CD4-positive, alpha-beta T cell treated with Interleukin-17A for 1 hour (primary cell): ENCODE measurements at places on chromosomes 1 and 21.

DNA sequence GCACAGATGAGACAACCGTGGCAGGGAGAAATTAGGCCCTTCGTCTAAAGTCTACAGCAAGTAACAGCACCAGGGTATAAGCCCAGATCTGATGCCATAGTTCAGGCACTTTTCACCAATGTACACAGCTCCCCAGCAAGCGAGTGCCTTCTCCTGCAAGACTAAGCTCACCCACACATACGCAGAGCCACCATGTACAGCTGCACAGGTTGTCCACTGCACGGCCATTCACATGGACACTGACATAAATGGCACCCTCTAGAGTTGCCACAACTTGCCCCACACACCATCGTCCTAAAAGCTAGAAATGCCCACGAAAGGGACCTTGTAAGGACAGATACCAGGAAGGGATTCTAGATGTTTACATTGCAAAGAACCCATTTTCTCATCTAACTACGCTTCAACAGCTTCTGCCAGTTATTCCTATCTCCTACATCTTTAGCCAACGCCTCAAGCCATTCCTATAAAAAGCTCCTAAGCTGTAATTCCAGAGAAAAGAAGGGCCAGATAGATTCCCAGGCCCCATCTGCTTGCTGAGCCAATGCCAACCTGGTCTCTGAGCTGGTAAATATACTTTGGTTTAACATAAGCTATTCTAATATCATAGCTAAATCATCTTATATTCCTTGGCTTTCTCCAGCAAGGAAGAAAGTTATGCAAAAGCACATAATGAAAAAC is 174.0 kb upstream of the KAZN start:
- DNase-seq: no peak

- peak; percentile 52 for DNase-seq
Measured at GRCh38 chr1:176073524-176074157, 133.4 kb downstream of the COP1 start.

- no peak for DNase-seq
Measured at GRCh38 chr1:19967808-19968207, 11.6 kb downstream of the PLA2G2A start.

GRCh38 chr1:167121375-167122120 is 27.7 kb downstream of the STYXL2 start:
- peak; percentile 27 for DNase-seq

DNA sequence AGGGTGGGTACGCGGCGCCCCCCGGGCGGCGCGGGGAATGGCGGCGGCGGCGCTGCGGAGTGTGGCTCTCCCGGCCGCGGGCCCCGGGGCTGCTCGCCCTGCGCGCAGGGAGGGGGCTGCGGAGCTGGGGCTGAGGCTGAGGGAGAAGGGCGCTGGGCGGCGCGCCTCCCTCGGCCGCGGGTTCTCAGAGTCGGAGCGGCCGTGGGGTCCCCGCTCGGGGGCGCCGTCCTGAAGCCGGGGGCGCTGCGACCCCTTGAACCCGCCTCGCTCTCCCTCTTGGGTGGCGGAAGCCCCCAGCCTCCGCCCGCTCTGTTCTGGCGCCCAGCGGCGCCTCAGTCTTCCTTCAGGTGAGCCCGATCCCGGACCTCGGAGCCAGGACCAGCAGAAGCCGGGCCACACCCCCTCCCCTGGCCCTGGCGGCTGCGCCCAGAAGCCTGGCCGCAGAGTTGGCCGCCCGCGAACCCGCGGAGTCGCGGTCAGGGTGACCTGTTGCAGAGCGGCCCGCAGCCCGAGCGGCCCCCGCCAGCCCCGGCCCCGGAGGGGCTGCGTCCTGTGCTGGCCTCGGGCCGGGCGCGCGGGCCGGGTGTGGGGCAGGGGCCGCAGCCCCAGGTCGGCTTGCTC is 532 bp downstream of the RALGPS2 start:
- peak; percentile 5 for DNase-seq

GRCh38 chr1:162328512-162328911 is 48.1 kb downstream of the SPATA46 start:
- no peak for DNase-seq

- DNase-seq: no peak
Measured at GRCh38 chr21:44286086-44286715, 525 bp downstream of the AIRE start.

DNA sequence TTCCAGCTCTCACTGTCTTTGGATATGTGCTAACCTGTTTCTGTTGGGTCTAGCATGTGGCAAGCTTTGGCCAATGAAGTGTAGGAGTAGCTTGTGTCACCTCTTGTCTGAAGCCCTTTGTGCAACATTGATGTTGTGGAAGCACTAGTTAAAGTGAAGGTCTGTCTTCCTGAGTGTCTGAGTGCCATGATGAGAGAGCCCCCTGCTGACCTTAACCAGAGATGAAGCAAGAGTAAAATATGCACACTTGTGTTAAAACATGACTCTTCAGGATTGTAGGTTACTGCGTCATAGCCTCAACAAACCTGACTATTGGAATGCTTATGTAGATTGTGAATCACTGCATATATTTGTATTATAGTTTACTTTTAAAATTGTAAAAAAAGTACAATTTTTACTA is 103.7 kb downstream of the NCAM2 start:
- DNase-seq: peak; percentile 2

DNA sequence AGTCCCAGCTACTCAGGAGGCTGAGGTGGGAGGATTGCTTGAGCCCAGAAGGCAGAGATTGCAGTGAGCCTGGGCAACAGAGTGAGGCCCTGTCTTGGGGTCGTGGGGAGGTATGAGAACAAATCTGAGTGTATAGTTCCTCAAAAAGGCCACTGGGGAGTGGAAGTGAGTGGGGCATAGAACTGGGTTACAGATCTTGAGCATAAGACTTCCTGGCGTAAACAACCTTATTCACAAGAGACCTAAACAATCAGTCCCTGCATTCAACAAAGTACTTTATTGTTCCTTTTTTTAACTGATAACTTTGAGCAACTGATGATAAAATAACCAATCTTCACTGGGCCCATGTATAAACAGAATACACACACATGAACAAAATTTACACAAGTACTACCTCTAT is 72.7 kb upstream of the MUTYH start:
- no peak for DNase-seq

- DNase-seq: no peak
Measured at GRCh38 chr1:246734866-246735265, 10.7 kb downstream of the SCCPDH start.

DNA sequence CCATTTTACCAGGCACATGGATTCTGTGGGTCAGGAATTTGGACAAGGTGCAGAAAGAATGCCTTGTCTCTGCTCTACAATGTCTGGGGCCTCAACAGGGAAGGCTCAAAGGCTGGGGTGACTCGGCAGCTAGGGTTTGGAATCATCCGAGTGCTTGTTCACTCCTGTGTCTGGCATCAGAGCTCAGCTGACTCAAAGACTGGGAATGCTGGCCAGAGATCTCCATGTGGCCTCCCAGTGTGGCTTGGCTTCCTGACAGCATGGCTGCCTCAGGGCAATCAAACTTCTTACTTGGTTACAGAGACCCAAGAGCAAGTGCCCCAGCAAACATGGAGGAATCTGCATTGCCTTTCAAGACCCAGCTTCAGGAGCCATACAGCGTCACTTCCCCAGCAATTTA is 110.5 kb downstream of the TOMM20 start:
- DNase-seq: no peak

DNA sequence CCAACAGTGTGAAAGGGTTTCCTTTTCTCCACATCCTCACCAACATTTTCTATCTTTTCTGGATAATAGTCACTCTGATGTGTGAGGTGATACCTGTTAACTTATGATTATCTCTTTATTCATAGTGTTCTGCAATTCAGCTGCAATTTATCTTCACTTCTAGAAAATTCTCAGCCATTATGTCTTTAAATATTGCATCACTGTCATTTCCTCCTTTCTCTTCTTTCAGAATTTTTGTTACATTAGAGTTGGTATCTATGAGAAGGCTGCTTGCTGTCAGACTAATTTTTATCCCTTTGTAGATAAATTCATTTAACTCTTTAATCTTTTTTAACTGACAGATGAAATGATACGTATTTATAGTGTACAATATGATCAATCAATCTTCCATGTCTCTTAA is 30.5 kb upstream of the ATF3 start:
- no peak for DNase-seq

GRCh38 chr1:192552760-192553191 is 22.8 kb upstream of the RGS1 start:
- DNase-seq: peak; percentile 53

DNA sequence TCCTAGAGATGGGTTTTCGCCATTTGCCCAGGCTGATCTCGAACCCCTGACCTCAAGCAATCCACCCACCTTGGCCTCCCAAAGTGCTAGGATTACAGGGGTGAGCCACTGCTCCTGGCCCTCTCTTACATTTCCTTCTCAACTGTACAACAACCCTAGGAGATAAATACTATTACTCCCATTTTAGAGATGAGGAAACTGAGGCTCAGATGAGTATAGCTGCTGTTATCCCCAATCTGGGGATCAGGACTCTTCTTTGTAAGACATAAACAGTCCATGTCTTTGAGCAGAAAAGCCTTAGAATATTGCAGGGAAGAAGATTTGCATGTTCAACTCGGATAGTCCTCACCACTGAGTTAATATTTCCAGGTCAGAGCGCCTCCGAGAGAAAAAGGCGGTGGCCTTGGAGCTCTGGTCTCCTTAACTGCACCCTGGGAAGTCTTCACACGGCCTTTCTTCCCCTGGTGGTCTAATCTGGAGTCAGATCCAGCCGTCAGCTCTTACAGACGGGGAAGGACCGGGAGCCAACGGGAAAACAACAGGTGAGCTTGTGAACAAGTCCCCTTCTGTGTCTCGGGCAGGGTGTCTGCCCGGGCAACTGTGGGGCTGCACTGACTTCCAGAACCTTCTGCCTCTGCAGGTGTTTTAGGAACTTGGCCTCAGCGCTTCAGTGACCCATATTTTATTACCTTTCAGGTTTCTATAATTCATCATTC is 5.9 kb upstream of the OLIG1 start:
- no peak for DNase-seq

- DNase-seq: peak; percentile 23
Measured at GRCh38 chr1:59697150-59697800, 117.5 kb upstream of the HOOK1 start.

DNA sequence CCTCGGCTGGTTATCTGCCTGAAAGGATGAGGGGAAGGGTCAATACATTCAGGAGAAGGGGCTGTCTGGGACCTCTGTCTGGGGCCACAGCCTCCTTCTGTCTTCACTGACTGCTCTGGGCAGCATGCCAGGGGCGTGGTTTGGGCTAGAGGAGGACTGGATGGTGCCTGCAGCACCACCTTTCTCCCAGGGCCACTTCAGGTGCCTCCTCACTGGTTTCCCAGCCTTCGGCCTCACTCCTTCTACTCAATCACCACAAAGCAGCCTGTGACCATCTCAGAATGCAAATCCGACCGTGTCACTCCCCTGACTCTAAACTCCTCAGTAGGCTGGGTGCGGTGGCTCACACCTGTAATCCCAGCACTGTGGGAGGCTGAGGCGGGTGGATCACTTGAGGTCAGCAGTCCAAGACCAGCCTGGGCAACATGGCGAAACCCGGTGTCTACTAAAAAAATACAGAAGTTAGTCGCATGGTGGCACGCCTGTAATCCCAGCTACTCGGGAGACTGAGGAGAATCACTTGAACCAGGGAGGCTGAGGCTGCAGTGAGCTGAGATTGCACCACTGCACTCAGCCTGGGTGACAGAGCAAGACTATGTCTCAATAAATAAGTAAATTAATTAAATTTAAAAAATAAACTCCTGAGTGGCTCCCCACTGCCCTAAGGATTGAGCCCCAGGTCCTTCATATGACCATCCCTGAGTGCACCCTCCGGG is 50.1 kb upstream of the ECE1 start:
- no peak for DNase-seq

GRCh38 chr1:156709757-156710489 is 4.5 kb upstream of the CRABP2 start:
- DNase-seq: no peak

GRCh38 chr1:69993810-69994209 is 211.6 kb downstream of the LRRC40 start:
- no peak for DNase-seq

- DNase-seq: no peak
Measured at GRCh38 chr1:44251486-44251885, 38.2 kb downstream of the DMAP1 start.

GRCh38 chr1:3898994-3899753 is 898 bp downstream of the C1orf174 start:
- no peak for DNase-seq

DNA sequence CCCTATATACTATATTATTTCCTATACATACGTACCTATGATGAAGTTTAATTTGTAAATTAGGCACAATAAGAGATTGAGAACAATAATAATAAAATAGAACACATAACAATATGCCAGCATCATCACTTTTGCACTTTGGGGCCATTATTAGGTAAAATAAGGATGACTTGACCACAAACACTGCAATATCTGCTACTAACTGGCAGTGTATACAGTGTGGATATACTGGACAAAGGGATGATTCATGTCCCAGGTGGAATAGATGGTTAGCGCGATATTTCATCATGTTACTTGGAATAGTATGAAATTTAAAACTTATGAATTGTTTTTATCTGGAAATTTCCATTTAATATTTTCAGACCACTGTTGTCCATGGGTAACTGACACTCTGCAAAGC is 35.4 kb upstream of the TXLNA start:
- DNase-seq: no peak

GRCh38 chr1:50180367-50180766 is 71.6 kb downstream of the ELAVL4 start:
- DNase-seq: no peak

GRCh38 chr1:231414260-231415016 is 7.6 kb downstream of the EGLN1 start:
- no peak for DNase-seq

DNA sequence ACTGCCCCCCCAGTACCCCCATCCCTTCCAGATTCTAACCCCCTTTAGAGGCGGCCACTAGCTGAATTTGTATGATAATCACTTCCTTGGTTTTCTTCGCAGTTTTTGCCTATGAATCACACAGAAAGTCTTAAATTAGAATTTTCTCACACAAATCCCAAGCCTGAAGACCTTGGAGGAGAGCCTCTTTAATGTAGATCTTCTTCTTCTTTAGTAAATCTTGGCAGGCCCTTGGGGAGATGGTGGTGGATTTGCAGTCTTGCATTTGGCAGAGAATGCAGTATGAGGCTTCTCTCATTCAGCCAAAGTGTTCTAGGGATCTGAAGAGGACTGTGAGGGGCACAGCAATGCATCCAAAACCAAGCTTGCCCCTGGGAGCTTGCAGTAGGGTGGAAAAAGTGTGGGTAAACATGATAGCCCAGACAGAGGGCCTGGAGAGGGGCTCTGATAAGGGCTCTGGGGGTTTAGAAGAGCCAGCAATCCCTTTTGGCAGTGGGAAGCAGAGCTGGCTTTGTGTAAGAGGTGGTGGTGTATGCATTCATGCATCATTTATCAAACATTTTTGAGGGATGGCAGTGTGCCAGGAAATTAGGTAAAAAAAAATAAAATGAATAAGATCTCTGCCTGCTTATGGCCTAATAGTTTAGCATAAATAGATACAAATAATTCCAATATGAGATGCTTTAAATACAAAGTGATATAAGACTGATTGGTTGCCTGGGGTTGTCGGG is 7.7 kb upstream of the CDC42 start:
- no peak for DNase-seq

GRCh38 chr21:20760221-20760620 is 238.0 kb upstream of the NCAM2 start:
- no peak for DNase-seq

GRCh38 chr1:51950701-51951100 is 39.8 kb downstream of the RAB3B start:
- DNase-seq: no peak

- DNase-seq: no peak
Measured at GRCh38 chr1:23325393-23325792, 18.7 kb downstream of the HNRNPR start.

- no peak for DNase-seq
Measured at GRCh38 chr1:31027693-31028526, 37.6 kb downstream of the PUM1 start.
